SJSA1 (cell line): ENCODE measurements at places on chromosomes 5 and 9. TPM values are rescaled to one million over a fixed set of nuclear protein-coding genes. Genes with fewer than 3 reads are reported as not detected.

URM1 gene
- total RNA-seq = 22.7 and 35.0 TPM in 2 replicates

S100Z gene
- total RNA-seq = 0.55 TPM in 1 of 2 replicates, not detected in the other

PCDHAC1 gene
- total RNA-seq = 0.28 TPM in 1 of 2 replicates, not detected in the other

ALDH1B1 gene
- total RNA-seq = 10.3 and 10.4 TPM in 2 replicates

TAF11L7 gene
- total RNA-seq = not detected in 2 replicates

OBP2B gene
- total RNA-seq = not detected in 2 replicates

TMEM174 gene
- total RNA-seq = not detected in 2 replicates

BAAT gene
- total RNA-seq = not detected in 2 replicates

DNA sequence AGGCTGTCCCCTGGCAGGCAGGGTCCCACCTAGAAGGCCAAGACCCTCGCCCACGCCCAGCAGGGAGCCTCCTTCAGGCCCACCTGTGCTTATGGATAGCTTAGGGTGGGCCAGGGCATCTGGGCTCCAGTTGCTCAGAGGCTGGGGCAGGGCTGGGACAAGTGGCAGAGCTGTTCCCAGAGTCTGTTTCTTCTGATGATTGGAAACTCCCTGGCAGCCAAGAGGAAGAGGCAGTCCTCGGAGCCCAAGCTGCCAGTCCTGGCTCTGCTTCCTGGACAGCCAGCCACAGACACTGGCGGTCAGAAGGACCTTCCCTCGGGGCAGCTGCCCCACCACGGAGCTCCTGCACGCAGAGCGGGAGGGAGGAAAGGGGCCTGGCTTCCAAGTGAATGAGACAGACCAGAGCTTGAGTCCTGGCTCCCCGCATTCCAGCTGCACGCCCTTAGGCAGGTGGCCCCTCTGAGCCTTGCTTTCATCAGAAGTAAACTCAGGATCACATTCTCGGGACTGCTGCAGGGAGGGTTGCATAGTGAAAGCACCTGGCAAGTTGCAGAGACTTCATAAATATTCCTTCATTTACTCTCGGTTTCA is 37.9 kb upstream of the GABRP start:
- peak; percentile 35 for DNase-seq

DNA sequence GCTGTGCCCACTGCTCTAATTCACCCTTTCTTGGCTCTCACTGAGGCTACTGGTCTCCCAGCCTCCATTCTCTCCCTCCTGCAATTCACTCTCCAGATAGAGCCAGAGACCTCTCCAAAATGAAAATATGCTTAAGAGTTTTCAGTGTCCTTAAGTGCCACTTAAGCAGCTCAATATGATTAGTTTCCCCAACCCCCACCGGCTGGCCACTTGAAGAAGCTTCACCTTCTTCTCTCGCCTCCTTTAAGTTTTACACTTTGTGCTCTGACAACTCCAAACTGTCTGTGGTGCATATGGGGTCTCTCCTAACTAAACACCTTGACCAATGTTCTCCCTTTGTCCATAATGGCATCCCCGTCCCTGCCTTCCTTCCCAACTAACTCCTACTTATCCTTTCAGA is 53.4 kb downstream of the CDK5RAP2 start:
- DNase-seq = no peak

DNA sequence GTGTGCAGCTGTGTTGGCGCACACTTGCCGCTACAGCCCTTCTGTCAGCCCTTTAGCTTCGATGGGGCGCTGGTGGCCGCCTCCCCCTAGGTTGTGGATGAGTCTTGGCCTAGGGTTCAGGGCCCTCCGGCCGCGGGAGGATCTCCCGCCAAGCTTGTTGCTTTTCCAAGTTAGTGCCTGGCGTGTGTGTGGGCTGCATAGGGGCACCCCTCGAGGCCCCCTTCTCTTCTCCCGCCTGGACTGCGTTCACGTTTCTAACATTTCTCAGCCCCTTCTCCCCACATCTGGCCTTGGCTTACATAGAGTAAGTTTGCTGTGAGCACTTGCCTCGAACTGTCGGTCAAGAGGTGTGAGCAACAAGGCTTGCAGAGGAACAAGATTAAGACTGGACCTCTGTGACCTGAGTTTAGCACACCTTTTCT is 413 bp upstream of the OXCT1 start:
- no peak for DNase-seq

- no peak for DNase-seq
Observed at GRCh38 chr9:89621031-89621430, 16.2 kb downstream of the GADD45G start.

DNA sequence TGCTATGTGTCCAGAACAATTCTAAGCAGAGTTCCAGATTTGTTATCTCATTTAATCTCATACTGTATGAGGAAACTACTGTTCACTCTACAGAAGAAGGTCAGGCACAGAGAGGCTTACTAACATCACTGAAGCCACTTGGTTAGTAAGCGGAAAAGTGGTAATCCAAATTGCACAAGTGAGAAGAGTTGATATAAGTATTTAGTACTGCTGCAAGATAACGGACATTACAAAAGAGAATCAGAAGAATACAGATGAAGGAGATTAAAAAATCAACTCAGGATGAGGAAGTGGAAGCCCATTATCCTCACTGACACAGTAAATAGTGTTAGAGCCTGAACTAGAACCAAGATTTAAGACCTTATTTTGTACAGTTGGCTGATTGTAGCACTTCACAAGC is 22.3 kb upstream of the TLR4 start:
- no peak for DNase-seq

GRCh38 chr5:170738840-170739239 is 44.7 kb upstream of the GABRP start:
- no peak for DNase-seq

DNA sequence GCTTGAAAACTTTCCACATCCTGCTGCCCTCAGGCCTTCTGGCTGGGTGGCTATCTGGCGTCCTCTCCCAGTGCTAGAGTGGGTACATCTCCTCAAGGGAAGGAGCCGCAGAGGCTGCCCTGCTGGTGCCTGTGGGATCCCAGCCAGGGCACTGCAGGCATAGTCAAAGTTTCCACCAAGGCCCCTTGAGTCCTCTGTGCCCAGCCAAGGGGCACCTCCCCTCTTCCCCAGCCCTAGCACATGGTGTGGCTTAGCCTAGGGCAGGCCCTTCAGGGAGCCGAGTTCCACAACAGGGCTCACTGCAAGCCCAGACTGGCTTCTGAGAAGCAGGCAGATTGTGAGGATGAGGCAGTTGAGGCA is 103.2 kb downstream of the RGS3 start:
- DNase-seq = no peak

- no peak for DNase-seq
Observed at GRCh38 chr5:130035388-130035787, 131.1 kb downstream of the CHSY3 start.

DNA sequence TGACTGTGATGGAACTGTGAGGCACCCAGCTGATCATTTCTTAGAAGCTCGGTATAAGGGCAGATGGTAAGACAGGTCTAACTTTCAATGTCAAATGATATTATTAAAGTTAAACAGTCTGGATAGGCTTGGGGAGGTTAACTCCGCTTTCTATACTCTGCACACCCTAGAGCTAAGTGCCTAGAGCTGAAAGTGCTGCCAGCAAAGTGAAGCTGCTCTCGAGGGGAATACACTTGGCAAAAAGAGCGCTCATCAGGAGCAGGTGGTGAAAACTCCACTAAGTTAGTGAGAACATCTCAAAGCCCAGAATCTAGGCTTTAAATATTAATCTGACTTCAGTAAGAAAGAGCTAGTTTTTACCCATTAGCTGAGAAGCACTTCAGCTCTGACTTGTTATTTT is 349.6 kb upstream of the SLC30A5 start:
- DNase-seq = no peak

DNA sequence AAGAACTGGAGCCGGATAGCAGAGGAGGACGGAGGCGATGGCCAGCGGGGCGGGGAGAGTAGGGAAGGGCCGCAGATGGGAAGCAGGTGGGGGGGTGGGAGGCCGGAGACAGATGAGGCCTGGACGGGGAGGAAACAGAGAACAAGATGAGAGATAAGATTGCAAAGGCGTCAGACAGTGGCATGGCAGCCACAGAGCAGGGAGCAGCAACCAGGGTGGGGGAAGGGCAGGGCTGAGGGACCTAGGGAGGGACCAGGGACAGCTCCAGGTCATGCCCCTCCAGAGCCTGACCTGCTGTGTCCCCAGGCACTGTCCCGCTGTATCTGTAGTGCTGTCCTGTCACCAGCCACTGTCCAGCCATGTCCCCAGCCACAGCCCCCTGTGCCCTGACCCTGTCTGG is 49.6 kb upstream of the LMX1B start:
- no peak for DNase-seq

- no peak for DNase-seq
Observed at GRCh38 chr5:63220244-63220643, 641.6 kb downstream of the LRRC70 start.

DNA sequence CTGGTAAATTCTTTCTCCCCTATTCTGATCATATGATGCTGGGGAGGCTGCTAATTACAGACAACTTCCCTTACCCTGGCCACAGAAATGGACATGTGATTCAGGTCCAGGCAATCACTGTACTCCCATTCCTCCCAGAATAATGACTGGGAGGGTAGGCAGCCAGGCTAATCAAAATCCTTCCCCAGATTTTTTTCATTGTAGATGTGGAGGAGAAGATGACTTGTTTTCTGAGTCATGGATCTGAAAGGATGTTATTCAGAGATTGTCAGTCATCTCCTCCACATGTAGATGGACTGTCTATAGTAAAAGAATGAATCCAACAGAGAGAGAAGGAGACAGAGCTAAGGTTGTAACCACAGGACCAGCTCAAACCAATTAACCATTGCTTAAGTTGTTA is 123.9 kb upstream of the PUM3 start:
- no peak for DNase-seq

- no peak for DNase-seq
Observed at GRCh38 chr5:85590764-85591163, 1027.0 kb upstream of the COX7C start.

DNA sequence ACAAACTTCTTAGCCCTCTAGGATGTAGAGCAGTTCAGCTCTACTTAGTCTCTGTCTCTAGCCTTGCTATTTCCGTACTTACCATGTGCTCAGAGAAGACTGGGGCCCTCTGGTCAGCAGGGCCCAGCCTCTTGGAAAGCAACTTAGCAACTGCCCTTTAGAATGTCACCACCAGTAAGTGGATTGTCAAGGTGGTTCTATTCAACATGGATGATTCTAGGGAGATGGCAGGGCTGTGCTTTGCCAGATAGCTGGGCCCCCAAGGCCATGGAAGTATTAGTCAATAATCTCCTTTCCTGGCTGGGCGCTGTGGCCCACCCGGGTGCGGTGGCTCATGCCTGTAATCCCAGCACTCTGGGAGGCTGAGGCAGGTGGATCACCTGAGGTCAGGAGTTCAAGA is 177.6 kb upstream of the MVB12B start:
- DNase-seq = peak; percentile 7
